ENCODE measurements at places on chromosomes 3 and 15.

DNA sequence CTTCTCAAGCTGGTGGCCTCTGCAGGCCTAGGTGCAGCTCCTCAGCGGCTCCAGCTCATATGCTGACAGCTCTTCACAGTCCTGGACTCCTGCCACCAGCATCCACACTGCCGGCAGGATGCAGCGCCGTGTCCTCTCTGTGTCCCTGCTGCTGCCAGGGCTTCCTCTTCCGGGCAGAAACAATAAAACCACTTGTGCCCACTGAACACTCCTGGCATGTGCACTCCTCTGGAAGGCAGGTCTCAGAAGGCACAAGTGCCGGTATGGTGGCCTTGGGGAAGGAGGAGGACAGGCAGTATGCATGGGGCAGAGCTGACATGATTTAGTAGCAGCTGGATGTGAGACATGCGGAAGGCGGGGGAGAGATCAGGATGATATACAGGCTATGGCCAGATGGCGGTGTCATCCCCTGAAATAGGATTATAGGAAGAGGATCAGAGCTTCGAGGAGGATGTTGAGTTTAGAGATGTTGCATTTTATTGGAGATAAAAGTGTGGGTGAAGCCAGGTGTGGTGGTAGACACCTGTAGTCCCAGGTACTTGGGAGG, 7.5 kb upstream of the MAN2A2 start:
- DNase-seq: no peak

- no peak for DNase-seq
Observed at GRCh38 chr3:127961124-127961523, 46.1 kb downstream of the KBTBD12 start.

GRCh38 chr15:101048581-101049030, 129.4 kb downstream of the LRRK1 start:
- DNase-seq: peak; percentile 49

DNA sequence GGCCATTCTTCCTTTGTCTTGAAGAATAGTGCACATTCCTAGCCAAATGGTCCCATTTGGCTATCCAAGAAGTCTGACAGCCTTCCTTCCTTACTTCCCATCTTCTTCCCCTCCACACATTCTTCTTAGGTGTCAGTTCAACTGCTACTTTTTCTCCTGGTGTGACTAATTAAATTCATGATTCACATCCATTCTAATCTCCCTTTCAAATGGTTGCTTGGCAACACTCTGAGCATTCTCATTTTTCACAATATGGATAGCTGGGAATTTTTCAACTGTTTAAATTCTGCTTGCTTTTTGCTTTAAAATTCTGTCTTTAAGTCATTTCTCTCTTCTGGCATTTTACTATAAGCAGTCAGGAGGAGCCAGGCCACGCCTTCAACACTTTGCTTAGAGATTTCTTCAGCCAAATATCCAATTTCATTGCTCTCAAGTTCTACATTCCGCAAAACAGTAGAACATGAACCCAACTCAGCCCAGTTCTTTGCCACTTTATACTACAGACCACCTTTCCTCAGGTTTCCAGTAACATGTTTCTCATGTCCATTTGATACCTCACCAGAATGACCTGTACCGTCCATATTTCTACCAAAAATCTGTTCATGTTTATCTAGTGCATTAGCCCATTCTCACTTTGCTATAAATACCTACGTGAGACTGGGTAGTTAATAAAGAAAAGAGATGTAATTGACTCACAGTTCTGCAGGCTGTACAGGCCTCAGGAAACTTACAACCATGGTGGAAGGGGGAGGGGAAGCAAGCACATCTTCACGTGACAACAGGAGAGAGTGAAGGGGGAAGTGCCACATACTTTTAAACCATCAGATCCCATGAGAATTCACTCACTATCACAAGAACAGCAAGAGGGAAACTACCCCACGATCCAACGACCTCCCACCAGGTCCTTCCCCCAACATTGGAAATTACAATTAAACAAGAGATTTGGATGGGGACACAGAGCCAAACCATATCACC, 31.9 kb upstream of the MCF2L2 start:
- DNase-seq: no peak
